H1 (cell line): ENCODE measurements at places on chromosomes 4 and X.

GRCh38 chr4:138062929-138063328 is 179.2 kb downstream of the SLC7A11 start:
- DNase-seq: no peak

- no peak for DNase-seq
These were observed 11.5 kb downstream of the NDP start for GRCh38 chrX:43961699-43962098.

- no peak for DNase-seq
These were observed 261.5 kb upstream of the ADGRL3 start for GRCh38 chr4:60938621-60939020.

GRCh38 chr4:169823685-169824084 is 65.9 kb upstream of the HPF1 start:
- DNase-seq: peak; percentile 31

- no peak for DNase-seq
These were observed 33.3 kb upstream of the LONRF3 start for GRCh38 chrX:118941147-118941546.

DNA sequence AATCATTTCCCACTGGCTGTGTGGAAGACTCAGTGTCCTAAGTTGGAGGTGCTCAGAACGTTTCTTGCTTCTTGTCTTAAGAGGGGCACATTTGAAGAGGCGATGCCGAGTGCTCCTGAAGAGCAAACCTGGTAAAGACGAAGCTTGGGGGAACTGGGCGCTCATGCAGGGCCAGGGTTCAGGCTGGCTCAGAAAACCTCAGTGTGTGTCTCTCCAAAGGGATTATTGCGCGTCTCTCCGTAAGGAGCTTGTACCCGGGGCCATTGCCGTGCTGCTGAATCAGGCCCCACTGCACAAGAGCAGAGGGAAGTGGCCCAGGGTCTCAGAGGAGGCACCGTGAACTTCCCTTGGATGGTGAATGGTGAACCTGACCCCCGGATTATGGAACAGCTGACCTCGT is 44.4 kb downstream of the PSAPL1 start:
- DNase-seq: no peak

GRCh38 chr4:169160825-169161224 is 109.9 kb downstream of the SH3RF1 start:
- DNase-seq: no peak

DNA sequence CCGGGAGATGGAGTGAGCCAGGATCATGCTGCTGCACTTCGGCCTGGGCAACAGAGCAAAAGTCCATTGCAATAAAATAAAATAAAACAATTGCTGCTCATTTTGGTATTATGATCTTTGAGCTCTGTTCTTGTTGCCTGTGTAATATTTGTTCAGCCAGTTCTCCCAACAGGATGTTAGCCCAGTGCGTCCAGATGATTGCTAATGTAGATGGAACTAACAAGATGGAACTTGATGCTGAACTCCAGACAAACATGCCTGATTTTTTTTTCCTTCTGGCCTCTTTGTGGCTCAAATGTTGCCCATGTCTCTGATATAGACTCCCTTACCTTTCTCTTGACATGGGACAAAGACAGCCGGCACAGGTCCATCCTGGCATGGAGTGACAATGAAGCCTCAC is 15.8 kb downstream of the SSX5 start:
- no peak for DNase-seq

GRCh38 chr4:98720871-98721480 is 62.6 kb upstream of the TSPAN5 start:
- DNase-seq: no peak

- DNase-seq: no peak
These were observed 161.9 kb downstream of the TENM3 start for GRCh38 chr4:182405087-182405486.

GRCh38 chr4:33711826-33712225 is 2532.5 kb downstream of the ARAP2 start:
- no peak for DNase-seq

- DNase-seq: no peak
These were observed 49.6 kb downstream of the KLF8 start for GRCh38 chrX:56281789-56282188.

- DNase-seq: no peak
These were observed 12.2 kb downstream of the GK start for GRCh38 chrX:30665471-30665870.

DNA sequence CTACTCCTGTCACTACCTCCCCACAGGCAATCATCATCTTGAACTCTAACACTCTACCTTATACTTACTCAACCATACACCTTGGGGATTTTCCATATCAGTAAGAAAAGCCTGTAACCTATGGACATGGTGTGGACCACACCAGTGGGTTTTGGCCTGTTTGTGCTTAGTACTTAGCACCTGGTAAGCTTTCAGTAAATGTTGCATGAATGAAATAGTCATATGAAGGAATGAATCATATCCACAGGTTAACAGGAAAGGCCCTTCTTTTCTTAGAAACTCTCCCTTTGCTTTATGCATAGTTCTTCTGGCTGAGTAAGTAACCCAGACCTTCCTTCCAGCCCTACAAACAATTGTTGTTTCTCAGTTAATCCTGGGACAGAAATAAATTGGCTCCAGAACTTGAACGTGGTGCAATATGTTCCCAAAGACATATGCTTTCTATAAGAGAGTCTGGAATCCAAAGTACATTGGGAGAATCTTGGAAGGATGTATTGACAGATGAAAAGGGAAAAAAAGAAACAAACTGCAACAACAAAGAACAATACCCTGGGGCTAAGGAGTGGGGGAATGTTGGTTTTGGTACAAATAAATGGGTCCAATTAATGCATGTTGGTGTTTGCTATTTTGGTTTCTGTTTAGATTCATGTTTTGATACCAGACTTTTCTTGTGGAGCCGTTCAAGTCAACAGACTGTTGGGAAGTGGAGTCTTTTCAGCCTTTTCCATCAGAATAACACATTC is 27.8 kb downstream of the RASL11B start:
- no peak for DNase-seq

- DNase-seq: no peak
These were observed 769.8 kb upstream of the NDST4 start for GRCh38 chr4:115883231-115883630.

- no peak for DNase-seq
These were observed 171.2 kb upstream of the NWD2 start for GRCh38 chr4:37073226-37073840.

- DNase-seq: no peak
These were observed 69.3 kb upstream of the IL2 start for GRCh38 chr4:122525865-122526264.

DNA sequence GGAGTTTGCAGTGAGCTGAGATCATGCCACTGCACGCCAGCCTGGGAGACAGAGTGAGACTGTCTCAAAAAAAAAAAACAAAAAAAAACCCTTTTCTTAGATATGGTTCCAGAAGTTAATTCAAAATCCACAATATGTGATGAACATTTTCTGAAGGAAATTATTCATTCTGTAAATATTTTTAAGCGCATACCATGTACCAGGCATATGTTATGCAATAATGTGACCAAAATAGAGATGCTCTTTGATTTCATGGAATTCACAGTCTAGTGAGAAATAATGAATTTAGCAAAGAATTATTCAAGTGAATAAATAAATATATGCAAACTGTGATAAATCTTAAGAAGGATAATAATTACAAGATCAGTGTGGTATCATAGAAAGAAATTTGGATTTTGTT is 174.7 kb downstream of the GC start:
- DNase-seq: no peak

- DNase-seq: peak; percentile 60
These were observed at the start of gene PCDH19 for GRCh38 chrX:100409610-100410590. TSS of gene PCDH19 (minus strand) at chrX:100410273. CDS start at chrX:100408597, 1,676 bp downstream.

DNA sequence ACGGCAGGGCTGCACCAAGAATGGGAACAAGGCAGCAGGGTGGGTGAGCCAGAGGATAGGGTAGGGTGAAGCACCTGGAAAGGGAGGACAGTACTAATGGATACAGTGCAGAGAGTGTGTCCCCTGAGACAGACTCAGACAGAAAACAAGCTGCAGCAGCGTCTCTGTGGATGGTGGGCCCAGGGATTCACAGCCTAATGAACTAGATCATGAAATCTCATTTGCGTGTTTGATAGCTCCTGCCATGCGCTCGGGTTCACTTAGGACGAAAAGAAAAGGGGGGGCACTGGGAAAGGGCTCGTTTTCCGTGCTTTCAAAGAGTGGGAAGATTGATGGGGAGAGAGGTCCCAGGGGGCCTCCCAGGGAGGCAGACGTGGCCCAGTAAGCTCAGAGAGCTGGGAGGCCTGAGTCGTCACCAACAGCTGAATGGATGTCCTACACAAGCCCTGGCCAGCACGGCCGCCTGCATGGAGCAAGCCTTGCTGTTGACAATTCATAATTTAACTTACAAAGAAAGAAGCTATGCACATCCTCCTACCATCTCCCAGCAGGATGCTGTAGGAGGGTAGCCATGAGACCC is 446.9 kb downstream of the BCOR start:
- no peak for DNase-seq

DNA sequence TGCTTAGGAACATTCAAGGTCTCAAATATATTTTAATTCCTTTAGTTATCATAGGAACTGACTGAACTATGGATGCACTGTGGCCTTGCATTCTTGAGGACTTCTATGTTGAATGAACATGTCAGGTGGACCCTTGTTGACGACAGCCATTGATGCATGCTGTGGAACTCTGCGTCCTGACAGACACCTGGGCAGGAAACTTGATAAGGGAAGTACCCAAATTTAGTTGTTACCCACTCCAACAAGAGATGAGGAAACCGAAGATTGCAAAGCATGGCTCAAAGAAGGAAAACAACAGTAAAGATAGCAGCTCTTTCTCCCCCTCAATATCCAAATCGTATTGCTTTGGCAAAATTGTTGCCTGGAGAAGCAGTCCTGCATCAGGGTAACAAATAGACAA is 540.0 kb upstream of the NR3C2 start:
- DNase-seq: no peak

DNA sequence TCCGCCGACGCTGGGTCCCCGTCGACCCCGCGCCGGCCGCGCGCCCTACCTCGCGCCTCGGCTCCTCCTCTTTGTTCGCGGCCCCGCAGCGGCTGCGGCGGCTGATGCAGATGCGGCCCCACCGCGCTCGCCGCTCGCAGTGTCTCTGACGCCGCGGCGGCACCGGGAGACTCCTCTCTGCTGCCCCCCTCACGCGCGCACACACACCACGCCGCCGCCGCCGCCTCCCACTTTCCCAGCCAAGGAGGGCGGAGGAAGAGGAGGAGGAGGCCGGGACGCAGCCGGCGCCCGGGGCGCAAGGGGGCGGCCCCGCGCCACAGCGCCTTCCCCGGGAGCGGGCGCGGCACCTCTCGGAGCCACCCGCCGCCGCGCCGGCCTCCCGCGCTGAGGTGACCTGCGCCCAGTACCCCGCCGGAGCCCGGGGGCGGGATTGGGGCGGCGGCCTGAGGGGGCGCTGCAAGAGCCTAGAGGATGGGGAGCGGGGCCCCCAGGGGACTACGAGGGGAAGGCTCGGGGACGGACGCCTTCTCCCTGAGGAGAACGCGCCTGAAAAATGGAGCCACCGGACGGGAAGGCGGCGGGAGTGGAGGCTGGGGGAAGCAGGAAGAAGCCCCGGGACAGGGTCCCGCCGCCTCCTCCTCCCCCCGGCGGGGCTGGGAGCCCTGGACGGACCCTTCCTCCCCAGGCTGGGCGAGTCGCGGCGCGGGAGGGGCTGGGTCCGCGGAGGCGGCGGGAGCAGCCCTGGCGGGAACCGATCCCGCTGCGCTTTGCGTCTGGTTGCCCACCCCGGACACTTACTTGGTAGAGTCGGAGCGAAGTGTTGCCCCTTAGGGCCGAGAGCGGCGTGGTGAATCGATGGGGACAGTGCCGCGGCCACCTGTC is at the start of gene SH3RF1:
Gene SH3RF1, minus strand, starts transcription at position 147 of the 882 bp plus-strand sequence. CDS start 1,744 bp downstream, outside the sequence.
- no peak for DNase-seq

GRCh38 chrX:1500701-1501624 is 36.0 kb downstream of the P2RY8 start:
- no peak for DNase-seq

DNA sequence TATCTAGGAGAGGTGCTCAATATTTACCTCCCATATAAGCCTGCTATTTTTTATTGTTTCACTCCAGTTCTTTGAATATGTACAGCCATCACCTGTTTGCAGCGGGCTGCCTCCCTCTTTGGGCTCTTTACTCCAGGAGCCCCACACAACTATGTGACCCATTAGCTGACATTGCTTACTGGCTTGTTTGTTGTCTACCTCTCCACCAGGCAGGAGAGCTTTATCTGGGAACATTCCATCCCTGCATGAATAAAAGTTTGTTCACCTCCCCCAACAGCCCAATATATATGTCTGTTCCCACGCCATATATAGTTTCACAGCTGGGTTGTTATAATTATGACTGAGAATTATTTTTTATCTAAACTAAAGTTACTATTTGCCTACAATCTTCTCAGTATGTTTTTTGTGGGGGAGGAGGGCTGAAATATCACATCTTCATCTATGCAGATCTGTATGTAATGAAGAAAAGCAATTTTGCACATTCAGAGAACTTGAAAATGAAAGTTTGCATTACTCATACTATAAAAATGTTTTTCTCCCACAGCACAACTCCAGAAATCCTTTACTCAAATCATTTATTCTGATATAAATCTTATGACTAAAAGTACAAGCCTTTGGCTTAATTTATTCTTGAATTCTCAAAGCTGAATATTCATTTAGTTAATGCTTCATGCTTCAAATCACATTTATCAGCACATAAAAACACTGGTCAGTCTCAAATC is 61.2 kb upstream of the DAPP1 start:
- DNase-seq: no peak

DNA sequence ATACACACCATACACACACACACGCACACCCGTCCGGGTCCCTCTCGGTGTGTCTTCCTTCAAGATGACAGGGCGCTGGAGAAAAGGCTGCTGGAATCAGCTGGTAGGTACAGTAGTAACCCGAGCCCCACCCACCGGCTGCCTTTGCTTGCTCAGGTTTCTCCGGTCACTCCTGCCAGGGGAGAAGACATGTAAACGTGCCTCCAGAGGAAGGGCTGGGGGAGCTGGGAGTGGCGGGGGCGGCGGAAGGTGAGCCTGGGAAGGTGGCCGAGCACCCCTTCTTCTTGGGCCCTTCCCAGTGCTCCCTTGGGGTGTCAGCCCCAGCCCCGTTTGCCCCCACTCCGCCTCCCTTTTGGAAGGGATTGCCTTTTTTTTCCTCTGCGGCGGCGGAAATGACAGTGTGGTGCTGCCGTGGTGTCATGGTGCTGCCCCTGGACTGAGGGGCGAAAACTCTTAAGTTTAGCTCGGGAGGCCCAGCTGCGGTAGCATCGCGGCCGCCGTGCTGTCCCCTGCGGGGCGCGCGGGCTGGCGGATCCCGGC is at the start of gene MID2:
Gene MID2, plus strand, starts transcription at position 169 of the 540 bp plus-strand sequence. CDS start 561 bp downstream, outside the sequence.
- peak; percentile 58 for DNase-seq

GRCh38 chr4:26034849-26035248 is 120.8 kb downstream of the SMIM20 start:
- DNase-seq: no peak
